ENCODE measurements at places on chromosomes 2 and 18. TPM values are rescaled to one million over a fixed set of nuclear protein-coding genes. Genes with fewer than 3 reads are reported as not detected.

The SCN7A gene
- total RNA-seq: 1.9 TPM

The SCYGR4 gene
- total RNA-seq: not detected

- no peak for DNase-seq
These were observed 9.9 kb upstream of the ODC1 start for GRCh38 chr2:10457846-10458598.

GRCh38 chr2:175525975-175526374, 344.5 kb upstream of the ATP5MC3 start:
- DNase-seq: no peak

The RAB17 gene
- 0.68 TPM for total RNA-seq

The IL1F10 gene
- not detected for total RNA-seq

The MOGAT1 gene
- total RNA-seq: not detected

DNA sequence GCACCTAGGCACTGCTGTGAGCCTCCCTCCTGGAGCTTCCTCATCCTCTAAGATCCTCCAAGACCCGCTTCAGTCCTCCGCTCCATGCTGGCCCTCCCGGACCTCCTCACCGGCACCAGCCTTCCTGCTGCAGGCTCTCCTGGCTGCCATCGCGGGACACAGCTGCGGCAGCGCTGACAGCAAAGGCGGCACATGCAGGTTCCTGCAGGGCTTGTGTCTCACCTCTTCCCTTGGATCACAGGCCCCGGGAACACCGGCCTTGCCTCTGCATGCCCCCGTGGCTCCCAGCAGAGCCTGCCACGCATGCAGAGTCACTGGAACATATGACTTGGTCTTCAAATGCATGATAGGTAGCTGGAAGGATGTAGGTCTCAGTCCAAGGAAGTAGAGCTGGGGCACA, 67.2 kb downstream of the PTGR3 start:
- no peak for DNase-seq

The ZBTB7C gene
- total RNA-seq: 1.4 TPM

DNA sequence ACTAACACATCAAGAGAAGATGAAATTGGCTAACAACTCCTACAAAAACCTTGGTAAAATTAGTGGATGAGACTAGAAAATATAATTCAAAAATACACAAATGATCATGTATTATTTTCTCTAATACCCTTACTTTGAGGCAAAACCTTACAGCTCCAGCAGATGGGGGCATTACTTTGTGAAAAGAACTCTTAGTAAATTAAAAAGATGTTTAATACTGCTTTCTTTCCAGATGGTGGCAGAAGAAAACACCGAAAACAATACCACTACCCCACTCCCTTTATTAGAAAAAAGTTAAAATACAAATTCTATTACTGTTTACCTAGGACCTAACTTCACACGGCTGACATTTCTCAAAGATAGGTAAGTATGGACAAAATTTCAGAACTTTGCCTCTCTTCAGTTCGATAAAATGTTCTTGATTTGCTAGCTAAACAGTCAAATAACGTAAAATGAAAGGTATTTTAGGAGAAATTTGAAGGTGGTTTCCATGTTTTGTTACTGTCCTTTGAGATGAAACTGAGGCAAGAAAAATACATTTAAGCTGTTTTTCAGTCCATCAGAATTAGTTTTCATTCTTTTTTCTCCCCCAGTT, 30.6 kb downstream of the ORC4 start:
- DNase-seq: no peak

The MAB21L4 gene
- total RNA-seq: not detected

DNA sequence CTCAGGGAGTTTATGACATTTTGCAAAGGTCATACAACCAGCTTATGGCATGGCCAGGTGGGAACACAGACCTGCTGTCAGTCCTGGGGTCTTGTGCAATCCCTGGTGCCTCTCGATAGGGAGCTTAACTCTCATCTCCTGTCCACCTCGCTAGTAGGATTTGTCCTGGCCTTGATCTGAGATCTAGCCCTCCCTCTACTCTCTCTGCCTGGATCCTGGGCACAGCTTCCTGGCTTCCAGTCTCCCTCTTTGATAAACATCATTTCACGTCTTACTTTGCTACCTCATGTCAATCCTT, 13.8 kb downstream of the GALR1 start:
- no peak for DNase-seq

- DNase-seq: no peak
These were observed 184.2 kb downstream of the ZNF521 start for GRCh38 chr18:25167612-25168410.

The GAREM2 gene
- 6.5 TPM for total RNA-seq

The STON1 gene
- total RNA-seq: 9.6 TPM

The CCDC74A gene
- total RNA-seq: 3.0 TPM

DNA sequence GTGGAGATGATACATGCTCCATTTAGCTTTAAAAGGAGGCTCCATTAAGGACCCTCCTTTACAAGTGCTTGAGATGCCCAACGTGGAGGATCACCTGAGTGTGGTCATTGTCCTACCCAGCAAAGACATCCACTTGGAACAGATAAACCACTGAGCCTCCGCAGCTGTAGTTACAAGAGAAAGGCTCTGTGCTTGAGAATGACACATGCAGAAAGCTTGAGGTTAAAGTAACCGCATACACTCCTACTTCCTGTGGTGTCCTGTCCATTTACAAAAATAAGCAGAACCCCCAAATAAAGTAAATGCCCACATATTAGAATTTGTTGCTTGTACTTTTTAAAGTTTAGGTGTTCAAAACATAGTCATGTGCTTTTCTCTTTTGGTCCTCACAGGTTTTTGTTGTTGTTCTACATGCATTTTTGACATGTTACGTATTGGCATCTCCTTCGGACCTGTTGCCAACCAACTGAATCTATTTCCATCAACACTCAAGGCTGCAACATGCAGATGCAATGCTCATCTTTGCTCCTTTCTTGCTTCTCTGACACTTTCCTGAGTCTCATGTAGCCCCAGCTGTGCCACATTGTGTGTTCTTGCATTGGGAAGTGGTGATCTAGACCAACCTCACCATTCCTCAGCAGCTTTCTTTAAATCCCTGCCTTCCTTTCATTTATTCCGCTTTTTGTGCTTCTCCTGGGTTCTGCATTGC, 56.0 kb downstream of the SERPINB7 start:
- DNase-seq: no peak

GRCh38 chr18:73656691-73657090, 490.9 kb downstream of the FBXO15 start:
- no peak for DNase-seq

DNA sequence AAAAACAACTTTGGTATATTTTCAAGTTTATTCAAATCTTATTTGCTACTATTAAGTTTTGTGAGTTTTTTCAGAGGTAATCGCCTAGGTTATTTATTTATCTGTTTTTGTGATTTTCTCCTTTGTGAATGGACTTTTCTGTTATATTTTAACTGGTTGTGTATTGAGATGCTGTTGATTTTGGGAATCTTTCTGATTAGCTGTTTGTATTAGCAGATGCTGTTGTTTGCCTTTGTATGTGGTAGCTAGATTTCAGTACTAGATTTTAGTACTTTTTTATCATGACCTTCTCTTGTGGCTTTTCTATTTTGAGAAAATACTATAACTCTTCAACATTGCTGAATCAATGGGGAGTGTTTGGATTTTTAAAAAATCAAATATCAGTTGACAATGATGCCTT, 42.4 kb downstream of the TSHZ1 start:
- DNase-seq: no peak

- no peak for DNase-seq
These were observed 353.8 kb upstream of the SALL3 start for GRCh38 chr18:78625847-78626246.

The PIEZO2 gene
- 142 TPM for total RNA-seq
